ENCODE measurements at places on chromosomes 2 and 18.

DNA sequence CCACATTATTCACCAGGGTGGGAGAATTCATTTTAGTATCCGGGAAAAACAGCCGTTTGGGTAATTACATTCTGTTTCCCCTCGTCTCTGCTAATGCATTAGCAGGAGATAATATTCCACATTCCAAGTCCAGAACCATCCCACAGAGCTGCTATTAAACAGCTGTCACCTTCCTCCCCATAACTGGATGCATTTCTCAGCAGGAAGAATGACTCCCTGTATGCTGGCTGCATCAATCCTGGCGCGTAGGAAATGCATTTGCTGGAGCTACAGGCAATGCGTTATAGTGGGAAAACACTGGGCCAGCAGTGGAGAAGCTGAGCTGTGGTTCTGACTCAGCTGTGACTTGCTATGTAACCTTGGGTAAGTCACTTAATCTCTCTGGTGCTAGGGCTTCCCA lies 246.0 kb downstream of the CLIP4 start:
- DNase-seq: no peak

GRCh38 chr2:174341293-174341994 lies 6.7 kb downstream of the SP9 start:
- DNase-seq: peak; percentile 81

GRCh38 chr2:3396920-3397559 lies 17.5 kb downstream of the TRAPPC12 start:
- DNase-seq: no peak

GRCh38 chr18:985212-985661 lies 80.6 kb downstream of the ADCYAP1 start:
- DNase-seq: no peak

DNA sequence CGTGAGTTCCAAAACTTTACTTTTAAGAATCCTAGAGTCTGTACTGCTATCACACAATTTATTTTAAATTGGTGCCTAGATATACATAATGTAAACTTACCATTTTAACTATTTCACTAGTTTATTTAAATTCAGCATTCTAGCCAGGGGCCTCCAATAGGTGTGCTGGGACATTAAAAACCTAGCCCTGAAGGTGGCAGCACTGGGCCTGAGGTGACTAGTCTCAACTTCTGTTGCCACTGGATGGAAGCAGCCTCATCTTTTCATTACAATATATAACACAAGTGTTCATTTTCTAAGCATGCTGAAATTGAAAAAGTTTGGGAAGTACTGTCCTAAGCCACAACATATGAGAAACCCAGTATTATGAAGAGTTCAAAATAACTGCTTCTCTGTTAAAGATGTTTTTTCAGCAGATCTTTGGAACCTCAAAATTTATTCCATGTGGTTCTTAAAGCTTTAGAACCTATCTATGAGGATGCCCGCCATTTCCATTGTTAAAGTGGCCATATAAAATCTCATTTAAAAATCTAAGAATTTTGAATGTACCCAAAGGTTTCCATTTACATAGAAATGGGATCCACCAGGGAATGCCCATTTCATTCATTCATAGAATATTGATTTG lies 2.9 kb upstream of the RBBP8 start:
- peak; percentile 71 for DNase-seq

- DNase-seq: peak; percentile 45
Observed at GRCh38 chr2:19868701-19869580, 32.8 kb downstream of the TTC32 start.

DNA sequence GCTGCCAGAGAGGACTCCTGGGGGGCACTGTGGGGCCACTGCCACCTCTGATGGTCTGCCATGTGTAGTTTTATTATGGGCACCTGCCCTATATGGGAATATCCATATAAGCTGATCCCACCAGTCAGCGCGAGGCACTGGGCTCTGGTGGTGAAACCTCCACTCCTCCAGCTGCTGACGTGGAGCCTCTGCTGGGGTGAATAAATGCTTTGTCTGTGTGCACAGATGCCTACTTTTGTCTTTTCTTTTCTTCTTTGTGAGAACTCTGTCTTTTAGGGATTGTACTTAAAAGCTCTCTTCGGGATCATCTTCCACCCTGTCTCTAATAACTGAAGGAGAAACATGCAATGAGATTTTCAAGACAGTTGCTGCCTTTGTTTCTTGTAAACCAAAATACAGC lies 68.9 kb upstream of the NCK2 start:
- DNase-seq: no peak

DNA sequence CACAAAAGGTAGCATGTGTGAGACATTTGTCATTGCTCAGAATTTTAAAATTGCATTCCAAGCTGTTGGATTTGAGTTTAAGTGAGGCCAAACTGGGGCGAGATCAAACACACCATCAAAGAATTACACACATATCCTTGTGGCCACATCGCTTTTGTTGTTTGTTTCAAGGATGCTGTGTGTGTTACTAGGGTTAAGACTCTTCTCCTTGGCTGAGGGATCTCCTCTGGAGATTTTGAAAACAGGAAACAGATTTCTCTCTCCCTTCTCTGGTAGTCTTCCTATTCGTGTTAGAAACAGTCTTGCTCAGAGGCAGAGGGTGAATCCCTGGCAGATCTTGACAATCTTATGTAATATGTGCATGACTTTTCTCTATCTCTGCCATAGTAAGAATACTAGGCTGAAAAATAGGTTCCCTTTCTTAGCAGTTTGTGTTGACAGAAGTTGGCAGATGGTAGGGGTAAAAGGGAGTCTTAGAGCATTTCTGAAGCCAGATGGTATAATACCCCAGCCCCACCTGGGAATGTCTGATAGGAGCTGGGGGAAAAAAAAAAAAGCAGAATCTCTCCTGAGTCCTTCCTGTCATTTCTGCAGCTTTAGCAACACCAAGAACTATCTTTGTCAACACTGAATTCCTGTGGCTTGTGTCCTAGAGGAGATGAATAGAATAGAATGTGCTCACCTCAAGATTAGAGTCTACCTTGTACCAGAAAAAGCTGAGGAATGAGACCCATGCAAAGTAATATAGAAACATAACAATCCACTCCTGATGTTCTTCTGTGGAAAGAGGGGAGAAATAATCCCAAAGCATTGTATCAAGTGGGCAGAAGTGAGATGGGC lies 101.8 kb downstream of the XRCC5 start:
- DNase-seq: no peak

GRCh38 chr2:166090346-166090745 lies 37.5 kb downstream of the SCN1A start:
- DNase-seq: no peak

- DNase-seq: no peak
Observed at GRCh38 chr18:31042406-31043181, at the start of gene DSC3. Gene DSC3, minus strand, starts transcription at chr18:31042742. Its CDS starts 82 bp downstream, at chr18:31042660.

DNA sequence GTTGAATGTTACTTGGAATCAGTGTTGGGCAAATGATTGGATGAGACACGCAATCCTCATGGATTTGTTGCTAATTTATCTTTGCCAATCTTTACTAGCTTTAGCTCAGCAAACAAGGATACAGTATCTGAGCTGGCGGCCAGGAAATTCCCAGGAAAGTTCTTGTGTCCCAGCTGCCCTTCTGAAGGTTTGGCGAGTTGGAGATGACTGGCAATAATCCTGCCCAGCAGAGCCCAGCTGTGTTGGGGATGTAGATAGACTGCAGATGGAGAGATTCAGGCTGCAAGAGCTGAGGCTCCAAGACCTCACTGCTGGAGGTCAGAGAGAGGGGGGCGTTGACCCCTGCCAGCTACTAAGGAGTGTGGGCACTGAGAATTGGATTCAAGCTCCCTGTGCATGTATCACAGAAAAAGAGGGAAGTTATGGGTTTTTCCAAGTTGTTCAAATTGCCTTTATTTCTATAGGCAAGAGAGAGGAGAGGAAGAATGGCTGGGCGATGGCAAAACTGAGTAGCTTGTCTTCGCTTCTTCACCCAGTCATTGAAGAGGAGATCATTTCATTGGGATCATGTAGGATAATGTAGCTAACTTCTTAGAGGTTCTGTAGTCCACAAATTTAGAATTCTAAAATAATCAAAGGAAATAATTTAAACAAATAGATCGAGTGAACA lies 506.8 kb upstream of the LRATD1 start:
- no peak for DNase-seq

GRCh38 chr2:56571074-56571473 lies 387.3 kb downstream of the CCDC85A start:
- DNase-seq: no peak

- no peak for DNase-seq
Observed at GRCh38 chr2:36006444-36006843, 349.1 kb upstream of the CRIM1 start.

- no peak for DNase-seq
Observed at GRCh38 chr2:134167015-134167414, 86.9 kb upstream of the MGAT5 start.

GRCh38 chr18:9750112-9750511 lies 42.0 kb downstream of the RAB31 start:
- no peak for DNase-seq

DNA sequence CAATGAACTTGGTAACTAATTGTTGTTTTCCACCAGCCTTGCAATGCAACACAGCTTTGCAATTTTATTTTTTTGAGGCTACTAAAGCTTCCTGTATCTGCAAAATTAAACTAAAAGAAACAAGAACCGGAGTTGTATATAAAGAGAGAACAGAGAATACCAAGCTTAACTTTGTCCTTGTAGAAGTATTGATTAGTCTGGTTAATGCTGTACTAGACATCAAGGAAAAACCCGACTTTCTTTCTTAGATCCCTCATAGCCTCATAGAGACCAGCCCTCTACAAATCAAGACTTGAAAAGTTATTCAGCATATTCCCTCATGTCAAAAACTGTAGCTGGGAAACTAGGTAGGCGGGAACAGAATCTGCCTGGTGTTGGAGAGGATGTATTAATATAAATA lies 1.7 kb upstream of the ASAP2 start:
- DNase-seq: no peak

- no peak for DNase-seq
Observed at GRCh38 chr2:170930991-170931266, 1.9 kb downstream of the GORASP2 start.

DNA sequence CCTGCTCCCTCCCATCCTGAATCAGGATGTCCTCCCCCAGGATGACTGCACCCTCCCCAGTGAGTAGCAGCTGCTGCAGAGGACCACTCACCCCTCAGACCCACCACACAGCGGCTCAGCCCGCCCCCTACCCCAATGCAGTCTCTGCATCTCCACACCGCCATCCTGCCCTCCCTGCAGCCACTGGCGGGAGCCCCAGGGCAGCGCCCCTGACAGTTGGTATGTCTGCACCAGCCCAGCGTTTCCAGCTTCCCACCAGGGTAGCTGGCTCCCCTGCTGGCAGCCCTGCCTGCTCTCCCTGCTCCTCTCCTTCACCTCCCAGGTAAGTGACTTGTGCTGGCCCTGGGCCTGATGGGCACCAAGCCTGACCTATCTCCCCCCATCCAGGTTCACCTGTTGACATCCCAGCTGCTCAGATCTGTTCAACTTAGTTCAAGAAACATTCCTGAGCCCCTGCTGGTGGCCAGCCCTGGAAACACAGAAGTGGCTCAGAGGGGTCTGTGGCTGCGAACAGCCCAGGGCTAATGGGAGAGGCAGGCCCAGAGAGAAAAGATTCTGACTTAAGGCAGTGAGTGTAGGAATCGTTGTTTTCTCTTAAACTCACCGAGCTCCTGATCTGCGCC lies 117.7 kb upstream of the RAB6C start:
- DNase-seq: no peak

- no peak for DNase-seq
Observed at GRCh38 chr18:67932271-67932670, 415.8 kb upstream of the DSEL start.

DNA sequence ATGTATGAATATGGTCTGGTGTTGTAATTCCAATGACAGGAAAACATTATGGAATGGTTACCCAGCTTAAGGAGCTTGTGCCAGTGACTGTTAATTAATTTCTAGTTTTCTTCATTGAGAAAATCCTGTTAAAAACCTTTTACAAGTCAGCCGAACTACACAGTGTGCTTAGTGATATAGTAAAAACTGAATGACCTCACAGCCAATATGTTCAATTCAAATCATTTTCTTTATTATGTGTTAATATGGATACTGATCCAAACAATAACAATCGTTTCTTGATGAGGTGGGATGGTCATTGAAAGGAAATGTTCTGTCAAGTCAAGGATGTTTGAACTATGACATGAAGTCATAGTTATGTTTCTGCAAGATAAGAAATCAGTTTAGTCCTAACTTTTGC lies 41.6 kb upstream of the RMDN2 start:
- DNase-seq: no peak

GRCh38 chr2:56474412-56475158 lies 290.8 kb downstream of the CCDC85A start:
- no peak for DNase-seq

GRCh38 chr2:85611705-85612587 lies at the start of gene C2orf68:
Gene C2orf68, minus strand, starts transcription at chr2:85612066. Its CDS starts 82 bp downstream, at chr2:85611984.
- DNase-seq: peak; percentile 71

DNA sequence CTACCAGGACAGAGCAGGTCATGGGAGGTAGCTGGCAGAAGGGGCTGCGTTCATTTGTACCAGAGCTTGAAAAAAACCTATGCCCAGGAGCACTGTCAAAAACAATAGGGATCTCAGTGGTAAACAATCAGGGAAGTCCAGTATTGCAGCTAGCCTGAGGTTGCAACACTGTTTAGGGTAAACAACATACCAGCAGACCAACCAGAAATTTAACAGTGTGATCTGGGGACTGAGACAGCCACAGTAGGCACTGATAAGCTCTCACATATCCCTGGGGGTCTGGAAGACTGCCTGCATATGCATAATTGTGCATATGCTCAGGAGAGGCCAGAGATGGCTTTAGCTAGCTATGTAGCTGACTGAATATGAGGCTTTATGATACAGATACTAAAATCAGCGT lies 12.0 kb upstream of the ZCCHC2 start:
- DNase-seq: no peak

DNA sequence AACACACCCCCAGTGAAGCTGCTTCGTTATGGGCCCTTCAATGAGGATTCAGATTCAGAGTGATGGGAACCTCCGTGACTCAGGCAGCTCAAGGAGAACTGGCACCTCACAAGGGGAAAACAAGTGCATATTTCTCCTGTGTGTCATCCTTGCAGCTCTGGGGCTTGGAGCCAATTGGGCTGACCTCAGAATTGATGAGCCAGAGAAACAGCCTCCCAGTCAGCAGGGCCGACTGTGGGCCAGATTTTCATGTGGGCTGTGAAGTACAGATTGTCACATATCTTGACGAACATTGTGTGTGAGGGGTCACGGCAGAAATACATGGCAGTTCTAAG lies 189.6 kb upstream of the SP5 start:
- DNase-seq: no peak

- DNase-seq: no peak
Observed at GRCh38 chr18:62710417-62710816, 4.9 kb upstream of the PHLPP1 start.

- no peak for DNase-seq
Observed at GRCh38 chr2:210568108-210568507, 11.7 kb downstream of the CPS1 start.

DNA sequence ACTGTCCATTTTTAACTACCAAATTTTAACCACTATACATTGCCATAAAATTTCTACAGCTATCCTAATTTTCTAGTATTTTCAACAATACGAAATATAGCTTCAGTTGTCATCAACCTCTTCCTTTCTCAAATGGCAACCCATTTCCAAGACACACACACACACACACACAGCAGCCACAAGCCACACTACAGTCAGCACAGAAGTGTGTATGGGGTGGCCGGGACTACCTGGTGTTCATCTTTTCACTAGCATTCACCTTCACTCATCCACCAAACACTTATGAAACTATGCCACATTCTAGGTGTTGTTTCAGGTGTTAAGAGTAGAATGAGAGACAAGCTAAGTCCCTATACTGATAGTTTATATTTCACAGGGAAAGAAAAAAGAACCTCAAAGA lies 62.9 kb downstream of the EIF2AK3 start:
- DNase-seq: no peak

Data from stimulated activated CD4-positive, alpha-beta T cell treated with anti-CD3 and anti-CD28 coated beads, Interleukin-2, amount 100 ng/mL, for 4 hours (primary cell).